ENCODE measurements at places on chromosomes 12 and 14.

- DNase-seq, result no peak
Measured at GRCh38 chr12:103645202-103645601, 58.1 kb downstream of the STAB2 start.

DNA sequence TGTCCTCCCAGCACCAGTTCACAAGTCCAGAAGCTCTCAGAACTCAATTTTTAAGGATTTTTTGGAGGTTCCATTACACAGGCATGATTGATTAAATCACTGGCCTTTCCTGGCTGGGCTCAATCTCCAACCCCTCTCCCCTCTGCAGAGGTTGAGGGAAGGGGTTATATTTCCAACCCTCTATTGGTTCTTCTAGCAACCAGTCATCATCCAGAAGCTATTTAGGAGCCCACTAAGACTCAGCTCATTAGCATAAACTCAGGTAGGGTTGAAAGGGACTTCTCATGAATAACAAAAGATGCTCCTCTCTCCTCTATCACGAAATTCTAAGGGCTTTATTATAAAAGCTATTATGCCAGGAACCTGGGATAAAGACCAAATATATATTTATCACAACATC lies 41.5 kb downstream of the SPPL3 start:
- no peak for DNase-seq

- no peak for DNase-seq
Measured at GRCh38 chr14:60965402-60965801, 15.5 kb downstream of the TRMT5 start.

- DNase-seq, result no peak
Measured at GRCh38 chr12:111454716-111455447, 49.2 kb downstream of the SH2B3 start.

GRCh38 chr14:61636779-61637178 lies 58.5 kb upstream of the HIF1A start:
- DNase-seq, result no peak

GRCh38 chr12:95963096-95963495 lies 20.0 kb downstream of the AMDHD1 start:
- no peak for DNase-seq

DNA sequence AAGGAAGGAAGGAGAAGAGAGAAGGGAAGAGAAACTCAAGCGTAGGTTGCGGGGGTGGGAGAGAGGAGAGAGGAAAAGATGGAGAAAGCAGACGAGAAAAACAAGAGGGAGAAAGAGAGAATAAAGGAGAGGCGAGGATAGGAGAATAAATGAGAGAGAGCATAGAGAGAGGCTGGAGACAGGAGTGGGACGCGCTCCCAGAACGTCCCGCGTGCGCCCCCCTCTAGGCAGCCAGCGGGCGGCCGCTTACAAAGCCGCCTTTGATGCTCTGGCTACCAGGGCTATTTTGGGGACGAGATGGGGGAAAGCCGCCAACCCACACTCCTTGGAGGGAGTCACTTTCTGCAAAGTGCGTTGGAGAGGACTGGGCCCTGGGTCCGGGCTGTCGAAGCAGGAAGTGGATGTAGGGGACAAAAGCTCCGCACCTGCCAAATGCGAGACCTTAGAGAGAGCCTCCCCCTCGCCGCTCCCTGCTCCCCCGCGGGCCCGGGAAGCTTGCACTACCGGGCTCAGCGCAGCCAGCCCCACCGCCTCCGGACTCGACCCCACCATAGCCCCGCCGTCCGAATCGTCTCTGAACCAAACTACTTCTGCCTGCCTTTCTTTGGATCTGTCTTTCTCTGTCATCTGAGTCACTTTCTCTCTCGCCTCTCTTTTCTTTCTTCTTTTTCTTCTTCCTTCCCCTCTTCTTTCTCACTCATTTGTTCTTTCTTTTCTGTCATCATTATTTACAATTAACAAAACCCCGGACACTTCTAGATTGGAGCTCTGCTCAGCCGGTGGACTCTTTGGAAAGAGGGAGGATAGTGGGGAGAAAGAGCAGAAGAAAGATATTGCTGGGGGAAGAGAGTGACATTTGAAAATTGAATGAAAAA lies 8.0 kb downstream of the ASCL1 start:
- peak; percentile 53 for DNase-seq

- no peak for DNase-seq
Measured at GRCh38 chr14:69345402-69345801, 52.7 kb downstream of the ERH start.

GRCh38 chr14:60691383-60692113 lies 32.6 kb downstream of the SIX4 start:
- no peak for DNase-seq

DNA sequence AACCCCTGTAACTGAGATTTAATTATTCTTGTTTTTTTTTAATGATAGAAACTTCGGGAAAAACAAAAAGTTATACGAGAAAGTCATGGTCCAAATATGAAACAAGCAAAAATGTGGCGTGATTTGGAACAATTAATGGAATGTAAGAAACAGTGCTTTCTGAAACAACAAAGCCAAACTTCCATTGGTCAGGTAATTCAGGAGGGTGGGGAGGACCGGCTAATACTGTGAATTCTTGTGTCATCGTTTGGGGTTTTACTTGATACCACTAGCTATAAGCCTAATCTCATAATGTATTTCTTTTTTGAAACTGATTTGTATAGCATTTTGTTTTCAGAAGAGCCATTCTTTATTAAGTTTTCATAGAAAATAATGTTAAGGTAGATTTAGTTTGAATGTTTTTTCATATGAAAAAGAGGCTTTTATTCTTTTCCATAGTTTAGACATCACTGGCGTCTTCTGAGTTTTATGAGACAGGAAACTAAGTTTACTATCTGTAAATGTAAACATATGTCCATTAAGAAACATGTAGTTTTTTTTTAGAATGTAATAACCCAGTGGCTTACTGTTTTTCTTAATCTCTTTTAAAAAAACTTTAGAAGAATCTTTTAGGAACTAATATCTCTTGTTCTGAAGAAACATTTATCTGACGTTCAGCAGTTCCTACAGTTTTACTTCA lies 62.9 kb upstream of the ATP2A2 start:
- no peak for DNase-seq

DNA sequence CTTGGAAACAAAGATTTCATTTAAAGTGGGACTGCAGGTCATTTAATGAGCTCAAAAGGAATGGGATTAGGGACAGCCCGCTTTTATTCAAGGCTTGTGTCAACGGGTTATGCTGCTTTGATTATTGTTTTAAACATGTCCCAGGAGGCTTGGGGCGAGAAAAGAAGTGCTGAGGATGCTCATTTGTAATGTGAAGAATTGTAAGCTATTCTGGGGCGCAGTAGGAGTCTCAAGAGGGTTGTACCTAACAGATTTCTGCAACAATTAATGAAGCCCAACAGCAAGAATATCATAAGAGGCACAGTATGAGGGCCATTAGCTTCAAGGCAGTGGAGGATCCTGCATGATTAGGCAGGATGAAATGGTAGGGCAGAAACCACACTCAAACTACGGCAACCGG lies 122.5 kb downstream of the KTN1 start:
- DNase-seq, result no peak

DNA sequence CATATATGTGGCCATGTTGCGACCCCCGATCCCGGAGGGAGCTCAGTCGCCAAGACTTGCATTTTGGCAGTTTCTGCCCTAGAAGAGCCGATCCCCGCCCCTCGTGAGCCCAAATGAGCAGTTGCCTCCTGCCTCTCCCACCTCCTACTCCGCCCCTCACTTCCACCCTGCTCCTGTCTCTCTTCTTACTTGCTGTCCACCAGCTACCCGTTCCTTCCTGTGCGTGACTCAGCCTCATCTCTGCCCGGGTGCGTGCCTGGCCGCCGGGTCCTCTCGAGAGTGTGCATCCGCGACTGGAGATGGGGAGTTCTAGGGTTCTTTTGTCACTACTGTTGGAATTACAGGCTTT lies 585 bp downstream of the GPATCH2L start:
- DNase-seq, result peak; percentile 30

DNA sequence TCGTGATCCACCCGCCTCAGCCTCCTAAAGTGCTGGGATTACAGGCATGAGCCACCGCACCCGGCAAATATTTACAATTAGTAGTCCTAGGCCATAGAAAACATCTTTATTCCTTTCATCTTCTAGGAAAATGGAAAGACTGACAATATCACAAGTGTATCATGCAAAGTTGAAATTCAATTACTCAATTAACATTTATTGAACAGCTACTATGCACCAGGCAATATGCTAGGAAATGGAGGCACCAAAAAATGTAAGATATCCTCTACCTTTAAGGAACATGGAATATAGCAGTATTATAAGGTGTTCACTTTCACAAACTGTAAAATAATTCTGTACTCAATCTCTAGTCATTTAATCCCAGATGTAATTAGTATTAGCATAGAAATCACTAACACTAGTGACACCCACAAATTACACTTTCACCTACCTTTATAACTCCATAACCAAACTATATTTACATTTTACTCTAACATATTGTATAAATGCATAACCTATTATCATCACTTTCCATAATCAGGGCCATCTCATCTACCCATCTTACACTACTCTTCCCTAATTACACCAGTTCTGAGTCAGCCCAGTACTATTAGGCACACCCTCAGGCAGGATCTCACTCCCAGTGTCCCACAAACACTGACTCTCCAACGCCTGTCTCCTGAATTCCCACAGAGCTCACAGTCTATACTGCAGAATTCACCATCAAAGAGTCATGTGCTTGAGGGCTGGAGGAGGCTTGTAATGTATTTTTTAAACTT lies 10.4 kb downstream of the CORO1C start:
- no peak for DNase-seq

- DNase-seq, result no peak
Measured at GRCh38 chr14:34275078-34275477, 187.0 kb downstream of the SPTSSA start.

GRCh38 chr14:95495538-95496025 lies 20.9 kb downstream of the SYNE3 start:
- DNase-seq, result no peak

DNA sequence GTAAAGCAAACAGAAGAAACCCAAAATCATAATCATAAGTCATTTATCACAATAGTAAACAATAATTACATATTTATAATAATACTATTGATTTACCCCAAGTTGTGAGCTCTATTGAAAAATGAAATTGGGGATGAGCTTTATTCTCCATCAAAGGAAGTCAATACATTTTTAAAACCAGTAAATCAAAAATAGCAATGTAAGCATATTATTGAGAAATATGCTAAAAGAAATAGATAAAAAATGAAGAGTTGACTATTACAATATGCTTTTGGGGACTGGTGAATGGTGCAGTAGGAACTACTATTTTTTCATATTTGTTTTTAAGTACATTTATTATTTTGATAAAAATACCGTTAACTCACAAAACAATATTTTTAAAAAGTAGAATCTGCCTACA lies 31.2 kb upstream of the STK38L start:
- no peak for DNase-seq

- DNase-seq, result peak; percentile 73
Measured at GRCh38 chr14:77923131-77923936, 123.4 kb downstream of the ADCK1 start.

DNA sequence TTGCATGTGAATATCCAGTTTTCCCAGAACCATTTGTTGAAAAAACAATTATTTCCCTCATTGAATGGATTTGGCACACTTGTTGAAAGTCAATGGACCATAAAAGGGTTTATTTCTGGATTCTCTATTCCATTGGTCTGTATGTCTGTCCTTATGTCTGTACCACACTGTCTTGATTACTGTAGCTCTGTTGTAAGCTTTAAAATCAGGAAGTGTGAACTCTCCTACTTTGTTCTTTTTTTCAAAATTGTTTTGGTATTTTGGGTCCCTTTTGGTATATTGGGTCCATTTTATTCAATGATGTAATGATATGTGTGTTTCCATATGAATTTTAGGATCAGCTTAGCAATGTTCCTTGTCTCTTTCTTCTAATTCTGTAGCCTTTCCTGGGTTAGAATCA lies 64.8 kb downstream of the PPP2R5C start:
- no peak for DNase-seq

- no peak for DNase-seq
Measured at GRCh38 chr12:91211866-91212265, 29.2 kb upstream of the DCN start.

DNA sequence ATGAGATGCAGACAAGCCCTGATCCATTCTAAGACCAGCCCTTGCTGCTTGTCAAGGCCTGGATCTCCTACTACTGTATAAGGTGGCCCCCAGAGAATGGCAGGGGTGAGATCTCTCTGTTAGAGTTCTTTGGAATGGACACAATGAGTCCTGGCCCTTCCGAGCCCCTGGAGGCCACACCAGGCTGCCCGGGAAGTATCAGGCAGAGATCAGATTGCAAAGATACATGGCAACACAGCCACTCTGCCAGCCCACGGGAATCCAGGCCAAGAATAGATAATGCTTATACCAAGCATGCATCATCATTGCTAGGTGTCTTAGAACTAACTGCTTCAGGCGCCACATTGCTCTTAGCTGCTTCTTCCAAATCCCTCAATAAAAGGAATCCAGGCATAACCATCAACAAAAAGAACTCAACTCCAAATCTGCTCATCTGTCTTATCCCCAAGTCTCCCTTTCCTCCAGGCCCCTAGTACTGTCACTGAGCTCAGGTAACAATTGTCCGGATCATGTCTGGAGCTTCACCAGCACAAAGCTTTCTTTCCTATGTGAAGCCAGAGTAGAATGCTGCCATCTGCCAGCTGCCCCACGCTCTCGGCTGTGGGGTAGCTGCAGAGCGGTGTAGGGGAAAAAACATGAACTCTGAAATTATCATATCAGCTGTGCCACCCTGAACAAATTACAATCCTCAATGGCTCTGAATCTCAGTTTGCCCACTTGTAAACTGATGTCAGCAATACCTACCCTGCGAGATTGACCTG lies 5.5 kb upstream of the VASH1 start:
- DNase-seq, result no peak

- DNase-seq, result no peak
Measured at GRCh38 chr14:78782551-78782950, 612.4 kb downstream of the NRXN3 start.

DNA sequence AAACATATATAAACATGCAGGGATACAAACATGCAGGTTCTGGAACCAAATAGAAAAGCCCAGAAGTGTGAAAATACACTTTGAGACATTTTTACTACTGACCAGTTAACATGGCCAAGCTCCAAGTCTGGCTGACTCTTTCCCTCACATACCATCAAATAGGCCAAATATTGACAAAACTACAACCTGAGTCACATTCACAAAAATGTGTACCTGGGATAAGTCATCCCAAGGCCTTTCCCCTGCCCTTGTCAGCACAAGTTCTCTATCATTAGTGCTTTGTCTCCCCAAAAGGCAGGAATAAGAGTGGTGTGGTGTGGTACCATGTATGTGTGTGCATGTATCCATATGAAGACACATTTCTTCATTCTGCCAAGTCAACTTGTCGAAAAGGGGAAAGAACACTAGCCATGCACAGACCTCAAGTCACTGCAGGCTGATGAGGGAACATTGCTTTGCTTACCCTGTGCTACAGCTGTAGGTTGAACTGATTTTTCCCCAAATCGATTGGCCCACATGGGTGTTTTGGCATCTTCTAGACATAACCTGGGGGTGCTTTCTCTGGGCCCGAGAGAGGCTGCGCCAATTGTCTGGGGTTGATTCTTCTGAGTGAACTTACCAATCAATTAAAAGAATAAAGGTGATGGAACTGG lies 14.9 kb downstream of the HOXC4 start:
- DNase-seq, result no peak

GRCh38 chr12:19302100-19302640 lies 137.1 kb upstream of the AEBP2 start:
- no peak for DNase-seq

GRCh38 chr12:25824734-25825133 lies 133.7 kb upstream of the RASSF8 start:
- DNase-seq, result no peak

All from posterior cingulate gyrus (tissue), 11 donors.